Adipocyte (in vitro differentiated cells): ENCODE measurements at places on chromosomes 4 and X.

- peak; percentile 14 for DNase-seq
These were observed 13.2 kb upstream of the SH3TC1 start for GRCh38 chr4:8185930-8186329.

DNA sequence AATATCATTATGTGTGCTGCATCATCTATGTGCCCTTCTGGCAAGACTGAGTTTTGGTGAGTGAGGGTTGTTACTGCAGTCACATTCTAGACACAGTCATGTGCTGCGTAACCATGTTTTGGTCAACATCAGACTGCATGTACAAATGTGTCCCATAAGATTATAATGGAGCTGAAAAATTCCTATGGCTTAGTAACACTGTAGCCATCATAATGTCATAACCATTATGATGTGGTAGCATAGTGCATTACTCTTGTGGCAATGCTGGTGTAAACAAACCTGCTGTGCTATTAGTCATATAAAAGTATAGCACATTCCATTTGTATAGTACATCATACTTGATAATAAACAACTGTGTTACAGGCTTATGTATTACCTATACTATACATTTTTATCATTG, 198.1 kb upstream of the NUDT6 start:
- DNase-seq: peak; percentile 27

- no peak for DNase-seq
These were observed 56.2 kb downstream of the CD99L2 start for GRCh38 chrX:150842198-150842685.

DNA sequence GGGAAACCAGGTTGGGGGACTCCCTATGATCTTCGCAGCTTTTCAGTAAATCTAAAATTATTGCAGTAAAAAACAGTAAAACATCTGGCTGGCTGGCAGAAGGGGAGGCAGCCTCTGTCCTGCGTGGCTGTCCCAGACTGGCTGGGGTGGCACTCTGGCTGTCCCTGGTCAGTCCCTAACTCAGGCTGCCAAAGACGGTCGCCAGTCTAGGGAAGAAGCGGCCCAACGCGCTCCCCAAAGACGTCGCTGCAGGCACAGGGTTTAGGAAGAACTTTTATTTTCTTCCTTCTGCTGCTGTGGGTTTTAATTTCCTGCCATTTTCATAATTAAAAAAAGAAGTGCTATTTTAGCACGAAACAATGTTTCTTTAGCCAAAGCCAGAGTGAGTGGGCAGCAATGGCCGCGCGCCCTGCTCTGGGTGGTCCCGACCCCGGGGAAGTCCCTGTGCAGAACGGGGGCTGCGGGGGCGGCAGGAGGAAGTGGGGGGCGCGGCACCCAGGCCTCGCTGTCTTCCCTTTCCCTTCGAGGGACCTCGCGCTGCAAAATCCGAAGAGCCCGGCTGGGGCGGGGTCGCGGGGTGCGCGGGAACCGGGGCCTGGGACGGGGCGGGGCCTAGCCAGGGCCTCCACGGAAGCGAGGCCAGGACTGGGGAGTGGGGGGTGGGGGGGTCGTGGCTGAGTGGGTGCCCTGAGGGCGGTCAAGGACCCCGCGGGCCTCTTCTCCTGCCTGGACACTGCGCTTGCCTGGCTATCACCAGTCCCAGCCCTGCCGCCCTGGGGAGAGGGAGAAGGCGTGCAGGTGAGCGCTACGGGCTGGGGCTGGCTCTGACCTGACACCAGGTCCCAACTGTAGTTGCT, 6.3 kb upstream of the LETM1 start:
- no peak for DNase-seq

DNA sequence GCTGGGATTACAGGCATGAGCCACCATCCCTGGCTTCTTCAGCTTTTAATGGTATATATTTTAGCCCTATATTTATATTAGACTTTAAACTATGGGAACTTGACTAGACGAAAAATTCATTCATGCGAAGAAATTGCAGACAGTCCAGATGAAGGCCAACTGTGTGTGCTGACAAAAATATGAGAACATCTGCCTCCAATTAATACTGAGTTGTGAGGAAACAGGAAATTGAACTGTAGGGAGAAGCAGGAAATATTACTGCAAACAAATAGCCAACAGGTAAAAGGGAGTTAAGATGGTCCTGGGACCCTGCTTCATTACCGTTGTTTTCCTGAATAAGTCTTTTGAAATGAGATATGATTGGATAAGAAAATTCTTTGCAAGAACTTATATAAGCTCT, 26.3 kb downstream of the MGARP start:
- peak; percentile 88 for DNase-seq

- DNase-seq: peak; percentile 83
These were observed 52.1 kb downstream of the XAGE2 start for GRCh38 chrX:52420824-52421443.

DNA sequence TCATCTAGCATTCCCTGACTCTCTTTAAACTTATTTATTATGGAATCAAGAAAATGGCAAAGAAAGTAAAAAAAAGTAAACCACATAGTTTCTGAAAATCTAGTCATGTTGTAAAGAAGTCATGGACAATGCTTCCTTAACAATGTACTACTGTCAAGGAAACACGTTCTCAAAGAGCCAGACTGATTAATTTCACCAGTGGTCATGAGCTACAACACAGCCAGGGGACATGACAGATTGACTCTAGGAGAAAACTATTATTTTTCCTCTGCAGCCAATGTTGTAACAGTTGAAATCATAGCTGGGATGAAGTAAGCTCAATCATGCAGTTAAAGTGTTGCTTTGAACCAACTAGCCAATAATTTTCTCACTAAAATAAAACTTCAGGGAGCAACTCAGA, 109.2 kb downstream of the MAPK10 start:
- DNase-seq: no peak

DNA sequence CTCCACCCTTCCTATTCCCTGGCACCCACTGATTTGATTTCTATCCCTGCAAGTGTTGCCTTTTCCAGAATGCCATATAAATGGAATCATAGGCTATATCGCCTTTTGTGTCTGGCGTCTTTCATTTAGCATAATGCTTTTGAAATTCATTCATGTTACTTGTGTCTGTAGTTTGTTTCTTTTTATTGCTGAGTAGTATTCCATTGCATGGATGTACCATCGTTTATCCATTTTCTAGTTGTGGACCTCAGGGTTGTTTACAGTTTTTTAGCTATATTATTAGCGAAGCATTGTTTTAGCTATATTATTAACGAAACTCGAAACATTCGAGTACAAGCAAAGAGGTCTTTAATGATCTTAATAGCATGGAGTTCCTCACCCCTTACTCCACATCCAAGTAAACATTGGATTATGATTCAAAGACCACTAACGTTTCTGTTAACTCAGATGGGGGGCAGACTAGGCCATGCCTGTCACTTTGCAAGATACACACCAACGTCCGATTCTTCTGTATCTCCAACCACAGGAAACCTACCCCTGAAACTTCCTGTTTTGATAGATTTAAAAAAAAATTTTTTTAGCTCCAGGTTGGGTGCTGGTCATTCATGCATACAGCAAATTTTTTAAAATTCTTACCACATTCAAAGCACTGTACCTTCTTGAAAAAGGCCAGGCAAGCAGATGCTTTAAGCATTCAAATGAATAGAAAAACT, 1.1 kb downstream of the DCK start:
- no peak for DNase-seq

DNA sequence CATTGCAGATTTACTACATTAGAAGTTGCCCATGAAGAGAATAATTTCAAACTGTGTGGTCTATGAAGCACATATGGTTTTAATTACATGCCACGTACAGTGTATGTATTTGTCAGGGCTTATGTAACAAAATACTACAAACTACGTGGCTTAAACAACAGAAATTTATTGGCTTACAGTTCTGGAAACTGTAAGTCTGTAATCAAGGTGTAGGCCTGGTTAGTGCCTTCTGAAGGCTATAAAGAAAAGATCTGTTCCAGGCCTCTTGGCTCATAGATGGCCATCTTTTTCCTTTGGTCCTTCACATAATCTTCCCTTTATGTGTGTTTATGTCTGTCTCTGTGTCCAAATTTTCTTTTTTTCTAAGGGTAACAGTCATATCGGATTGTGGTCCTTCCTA, 1160.2 kb downstream of the FAM133A start:
- DNase-seq: no peak

DNA sequence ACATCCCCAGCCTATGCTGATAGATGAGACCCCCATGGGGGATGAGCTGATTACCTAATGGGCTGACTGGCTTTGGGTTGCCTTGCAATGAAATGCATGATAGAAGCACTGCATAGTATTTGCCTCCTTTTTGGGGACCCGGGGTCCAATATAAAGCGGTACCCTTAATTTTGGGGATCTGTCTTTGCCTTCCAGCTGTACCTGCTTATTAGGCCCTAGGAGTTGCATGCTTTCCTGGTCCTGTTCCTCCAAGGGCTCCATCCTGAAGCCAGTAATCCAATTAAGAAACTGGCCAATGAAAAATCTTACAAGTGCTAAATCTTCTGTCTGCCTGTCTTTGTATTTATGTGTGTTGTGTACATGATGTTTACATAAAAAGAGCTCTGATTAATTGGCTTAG, 791.6 kb downstream of the TRIML1 start:
- no peak for DNase-seq

DNA sequence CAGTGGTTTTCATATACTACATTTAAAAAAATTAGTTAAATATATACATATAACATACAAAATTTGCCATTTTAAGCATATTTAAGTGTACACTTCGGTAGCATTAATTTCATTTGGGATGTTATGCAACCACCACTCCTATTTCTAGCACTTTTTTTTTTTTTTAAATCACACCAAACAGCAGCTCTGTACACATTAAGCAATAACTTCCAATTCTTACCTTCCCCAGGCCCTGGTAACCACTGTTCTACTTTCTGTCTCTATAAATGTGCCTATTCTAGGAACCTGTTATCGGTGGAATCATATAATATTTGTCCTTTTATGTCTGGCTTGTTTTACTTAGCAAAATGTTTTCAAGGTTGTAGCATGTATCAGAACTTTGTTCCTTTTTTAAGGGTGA, 39.1 kb downstream of the TMEM164 start:
- no peak for DNase-seq

DNA sequence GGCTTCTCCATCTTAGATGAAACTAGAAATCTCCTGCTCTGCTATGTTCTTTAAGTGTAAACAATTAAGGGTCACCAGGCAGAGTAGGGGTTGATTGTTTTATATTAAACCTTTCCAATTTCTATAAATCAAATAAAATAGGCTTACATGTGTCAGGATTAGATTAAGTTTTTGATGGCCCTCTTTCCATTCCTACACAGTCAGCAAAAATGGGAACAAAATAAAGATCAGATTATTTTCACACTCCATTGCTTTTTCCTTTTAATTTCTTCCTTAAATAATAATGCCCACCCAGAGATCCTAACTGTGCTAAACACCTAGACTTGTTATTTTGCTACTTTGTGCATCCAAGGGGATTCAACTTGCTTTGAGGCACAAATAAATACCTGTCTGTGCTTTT, 381.4 kb upstream of the MAGEB16 start:
- DNase-seq: no peak

- no peak for DNase-seq
These were observed 44.7 kb upstream of the AFAP1 start for GRCh38 chr4:7984286-7984925.

- DNase-seq: peak; percentile 77
These were observed 53.6 kb upstream of the SETD7 start for GRCh38 chr4:139609647-139610046.

DNA sequence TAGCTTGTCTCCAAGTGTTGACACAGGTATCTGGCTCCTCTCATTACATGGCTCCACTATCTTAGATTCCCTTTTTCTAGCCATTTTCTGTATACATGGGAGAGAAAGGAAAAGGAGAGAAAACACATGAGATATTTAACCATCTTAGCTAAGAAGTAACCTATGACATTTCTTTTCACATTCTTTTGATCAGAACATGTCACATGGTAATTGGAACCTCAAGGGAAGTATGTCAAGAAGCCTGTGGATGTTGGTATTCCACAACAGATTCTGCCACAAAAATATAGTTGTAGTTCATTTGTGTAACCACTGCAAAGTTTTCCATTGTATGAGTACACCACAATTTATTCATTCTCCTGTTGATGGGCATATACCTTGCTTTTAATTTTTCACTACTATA, 18.7 kb upstream of the GABRB1 start:
- no peak for DNase-seq

DNA sequence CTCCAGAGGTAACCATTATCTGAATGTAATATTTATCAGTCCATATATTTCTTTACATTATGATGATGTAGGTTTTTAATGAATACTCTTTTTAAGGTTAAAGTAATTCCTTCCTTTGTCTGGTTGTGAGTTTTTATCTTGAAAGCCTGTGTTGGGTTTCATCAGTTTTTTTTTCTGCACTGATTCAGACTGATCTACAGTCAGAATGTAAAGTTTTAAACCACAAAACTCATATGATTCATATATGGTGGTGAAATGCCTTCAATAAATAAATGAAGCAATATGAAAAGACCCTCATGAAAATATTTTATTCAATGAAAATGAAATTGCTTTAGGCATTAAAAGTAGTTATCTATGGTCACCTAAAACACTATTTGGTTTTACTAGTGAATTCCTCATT, 47.1 kb downstream of the SORBS2 start:
- DNase-seq: peak; percentile 42
